ENCODE measurements at places on chromosomes 12 and 14.

DNA sequence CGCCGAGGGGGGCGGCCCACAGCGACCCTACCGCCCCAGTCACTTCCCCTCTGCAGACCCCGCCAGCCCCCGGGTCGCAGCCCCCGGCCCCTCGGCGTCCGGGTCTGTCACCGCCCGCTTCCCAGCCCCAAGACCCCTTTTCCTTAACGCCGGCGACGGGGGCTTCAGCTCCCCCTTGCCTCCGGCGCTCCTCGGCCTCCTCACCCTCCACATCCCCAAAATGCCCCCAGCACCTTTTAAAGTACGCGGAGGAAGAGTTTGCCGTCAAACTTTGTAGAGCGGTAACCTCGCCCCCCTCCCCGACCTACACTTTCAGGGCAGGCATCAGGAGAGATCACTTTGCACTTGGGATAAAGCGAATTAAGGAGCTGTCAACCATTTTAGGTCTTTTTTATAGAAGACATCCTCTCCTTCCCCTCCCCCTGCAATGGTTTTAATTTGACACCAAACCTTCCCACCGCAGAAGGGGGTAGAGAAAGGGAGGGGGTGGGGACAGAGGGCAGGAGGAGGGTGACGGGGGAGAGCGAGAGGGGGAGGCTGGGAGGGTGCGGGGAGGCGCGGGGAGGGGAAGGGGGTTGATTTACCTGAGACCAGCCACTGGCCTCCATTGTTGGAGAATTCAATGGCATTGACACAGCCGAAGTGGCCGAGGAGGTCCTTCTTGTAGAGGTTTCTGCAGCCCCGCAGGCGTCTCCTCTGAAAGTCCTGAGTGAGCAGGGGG, 578 bp downstream of the DCAF5 start:
- DNase-seq: peak; percentile 70

GRCh38 chr12:5518584-5519365, 86.9 kb downstream of the NTF3 start:
- no peak for DNase-seq

DNA sequence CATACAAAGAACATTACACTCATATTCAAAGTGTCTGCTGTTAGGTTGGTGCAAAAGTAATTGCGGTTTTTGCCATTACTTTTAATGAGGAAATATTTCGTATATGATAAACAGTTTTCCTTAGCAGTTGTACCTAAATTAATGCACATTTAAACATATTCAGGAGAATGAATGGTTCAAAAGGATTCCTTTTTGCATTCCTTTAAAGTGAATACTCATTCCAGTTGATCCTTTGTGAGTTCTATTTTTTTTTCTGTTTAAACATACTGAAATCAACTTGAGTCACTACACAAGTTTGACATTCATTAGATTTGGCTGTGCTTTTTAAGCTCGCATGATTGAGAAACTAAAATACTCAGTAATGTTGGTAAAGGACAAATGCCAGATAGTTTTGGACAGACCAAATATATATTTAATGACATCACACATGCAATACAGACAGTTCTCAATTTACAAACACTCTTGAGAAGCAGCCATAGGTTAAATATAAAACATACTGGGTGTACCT, 13.8 kb upstream of the SLC38A2 start:
- no peak for DNase-seq

DNA sequence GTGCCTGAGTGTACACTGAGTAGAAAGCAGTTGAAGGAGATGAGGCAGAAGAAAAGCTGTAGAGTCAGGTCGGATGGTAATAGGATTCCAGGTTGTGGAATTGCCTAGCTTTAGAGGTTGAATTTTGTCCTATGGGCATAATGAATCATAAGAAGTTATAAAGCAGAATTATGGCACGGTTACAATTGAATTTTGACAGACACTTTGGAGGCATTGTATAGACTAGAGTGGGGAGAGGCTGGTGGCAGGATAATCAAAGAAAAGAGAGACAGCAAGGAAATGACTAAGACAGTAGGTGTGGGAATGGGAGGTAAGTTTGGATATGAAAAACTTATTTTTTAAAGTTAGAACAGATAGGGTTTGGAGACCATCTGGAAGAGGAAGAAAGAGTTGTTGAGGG, 102.6 kb downstream of the NTN4 start:
- DNase-seq: no peak

- DNase-seq: no peak
Observed at GRCh38 chr12:126869644-126870043, 1397.3 kb upstream of the TMEM132C start.

DNA sequence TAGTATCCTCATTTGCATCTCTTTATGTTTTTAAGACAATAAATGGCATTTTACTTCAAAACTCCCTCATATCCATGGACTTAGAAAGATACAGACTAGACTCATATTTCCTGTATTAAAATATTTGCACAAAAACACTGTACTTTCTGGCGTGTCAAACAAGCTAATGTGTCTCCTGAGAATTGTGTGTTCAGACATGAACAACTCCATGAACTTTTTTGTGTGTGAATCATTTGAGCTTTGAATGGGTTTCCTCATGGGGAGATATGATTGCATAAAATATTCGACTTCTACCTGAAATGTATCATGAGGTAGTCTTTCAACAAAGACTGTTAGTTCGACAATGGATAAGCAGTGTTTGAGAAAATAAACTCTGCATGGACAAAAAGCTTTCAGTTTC, 58.8 kb downstream of the TMEM30B start:
- DNase-seq: no peak

DNA sequence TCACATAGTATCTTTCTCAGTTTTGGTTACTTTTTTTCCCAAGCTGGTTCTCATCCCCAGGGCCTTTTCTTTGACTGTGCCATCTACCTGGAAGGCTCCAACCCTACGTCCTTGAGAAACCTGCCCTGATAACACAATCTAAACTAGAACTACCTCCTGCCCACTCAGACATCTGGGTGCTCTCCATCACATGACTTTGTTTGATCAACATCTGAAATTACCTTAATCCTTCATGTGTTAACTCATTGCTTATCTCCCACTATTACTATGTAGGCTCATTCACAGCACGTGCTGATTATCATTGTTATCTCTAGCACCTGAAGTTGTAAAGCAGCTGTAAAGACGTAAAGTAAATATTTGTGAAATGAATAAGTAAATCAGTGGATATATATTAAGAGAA, 784.0 kb downstream of the TMTC2 start:
- no peak for DNase-seq

- DNase-seq: no peak
Observed at GRCh38 chr12:104966677-104967076, 8.6 kb upstream of the SLC41A2 start.

DNA sequence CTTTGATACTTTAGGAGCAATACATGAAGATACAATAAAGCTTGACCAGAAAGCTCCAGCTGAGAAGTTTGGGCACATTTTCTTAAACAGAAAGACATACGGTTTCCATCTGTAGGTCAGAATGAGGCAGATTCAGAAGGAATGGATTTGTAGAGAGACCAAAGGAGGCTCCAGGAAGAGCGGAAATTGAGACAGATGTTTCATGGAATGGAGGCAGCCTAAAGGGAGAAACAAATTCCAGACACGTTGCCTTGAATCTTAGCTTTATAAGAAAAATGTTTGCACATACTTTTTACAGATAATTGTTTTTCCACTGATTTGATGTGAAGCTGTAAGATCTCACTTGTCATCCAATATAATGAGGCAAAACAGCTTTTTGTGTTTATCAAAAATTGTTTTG, 24.8 kb downstream of the EPYC start:
- DNase-seq: no peak

GRCh38 chr14:98695809-98696208, 576.2 kb downstream of the BCL11B start:
- no peak for DNase-seq

DNA sequence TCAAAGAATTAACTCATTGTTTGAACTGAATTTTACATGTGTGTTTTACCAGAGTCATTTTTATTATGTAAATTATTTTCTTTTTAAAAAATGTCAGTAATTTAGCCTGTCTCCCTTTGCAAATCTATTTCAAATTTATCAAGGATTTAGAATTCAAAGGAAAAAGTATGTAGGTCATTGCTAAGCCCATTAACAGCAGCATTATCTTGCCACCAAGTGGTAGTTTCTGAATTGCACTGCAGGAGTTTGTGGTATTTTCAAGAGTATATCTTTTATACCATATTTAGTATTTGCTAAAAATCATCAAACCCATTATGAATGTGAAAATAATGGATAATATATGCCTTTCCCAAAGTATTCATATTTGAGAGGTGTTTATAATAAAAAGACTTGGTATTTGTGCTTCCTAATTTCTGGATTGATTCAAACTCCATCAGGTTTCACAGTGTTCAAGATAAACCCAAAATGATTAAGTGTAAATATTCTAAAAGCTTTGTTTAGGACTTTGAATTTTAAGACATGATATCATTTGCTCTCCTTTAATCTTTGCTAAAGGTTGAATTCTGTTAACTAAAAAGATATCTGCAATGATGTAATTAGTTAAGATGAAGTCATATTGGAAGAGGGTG, 711.4 kb downstream of the FSCB start:
- peak; percentile 12 for DNase-seq

- DNase-seq: no peak
Observed at GRCh38 chr12:22658214-22658613, 33.2 kb downstream of the ETNK1 start.

GRCh38 chr12:130987151-130987931, 33.6 kb downstream of the ADGRD1 start:
- DNase-seq: no peak

GRCh38 chr12:76189851-76190250, 105.4 kb upstream of the NAP1L1 start:
- DNase-seq: no peak

GRCh38 chr14:55398679-55399078, 13.0 kb downstream of the ATG14 start:
- DNase-seq: peak; percentile 11

GRCh38 chr14:104977681-104978653, at the start of gene AHNAK2:
Gene AHNAK2, minus strand, starts transcription at chr14:104978374. Its CDS starts 137 bp downstream, at chr14:104978237.
- DNase-seq: peak; percentile 81

Data from NB4 (cell line).